Left kidney (tissue), 8 donors: ENCODE measurements at places on chromosomes 2 and 18. TPM values are rescaled to one million over a fixed set of nuclear protein-coding genes. Genes with fewer than 3 reads are reported as not detected.

- DNase-seq, result no peak
Measured at GRCh38 chr2:224969633-224970260, 72.5 kb downstream of the DOCK10 start.

DNA sequence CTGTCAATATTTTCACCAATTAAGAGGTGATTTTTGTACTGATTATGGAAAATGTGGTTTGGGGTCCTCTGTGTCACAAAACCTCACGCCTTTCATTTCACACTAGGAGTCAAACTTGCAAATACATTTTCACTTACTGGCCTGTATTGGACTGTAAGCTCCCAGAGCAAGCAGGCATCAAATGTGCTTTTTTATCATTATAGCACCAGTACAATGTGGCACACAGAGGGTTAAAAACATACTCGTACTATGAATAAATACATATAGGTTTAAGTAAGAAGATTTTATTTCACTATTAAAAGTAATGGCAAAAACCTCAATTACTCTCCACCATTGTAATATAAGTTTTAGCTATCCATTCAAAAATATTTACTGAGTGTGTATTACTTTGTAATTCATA is 56.7 kb downstream of the ABCB11 start:
- no peak for DNase-seq

DNA sequence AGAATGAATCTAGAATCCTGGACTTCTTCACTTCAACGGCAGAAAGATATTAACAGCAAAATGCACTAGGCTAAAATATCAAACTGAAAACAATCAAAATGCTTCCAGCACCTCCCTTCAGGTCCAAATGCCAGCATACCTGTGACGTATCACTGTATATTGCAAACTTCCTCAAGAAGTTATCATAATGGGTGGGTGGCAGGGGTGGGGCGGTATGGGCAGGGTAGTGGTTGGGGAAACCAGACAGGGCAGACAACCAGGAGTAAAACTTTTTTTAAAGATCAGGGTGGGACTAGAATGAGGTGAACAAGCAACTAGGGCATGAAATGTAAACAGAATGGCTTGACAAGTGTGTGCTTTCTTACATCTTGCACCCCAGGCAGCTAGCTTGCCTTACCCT is 140.9 kb downstream of the SATB2 start:
- no peak for DNase-seq

GRCh38 chr18:26902291-26902690 is 36.8 kb upstream of the AQP4 start:
- DNase-seq, result no peak

GRCh38 chr2:23753291-23754010 is 173.5 kb downstream of the ATAD2B start:
- DNase-seq, result no peak

GRCh38 chr2:232013701-232014353 is 52.3 kb downstream of the DIS3L2 start:
- no peak for DNase-seq

DNA sequence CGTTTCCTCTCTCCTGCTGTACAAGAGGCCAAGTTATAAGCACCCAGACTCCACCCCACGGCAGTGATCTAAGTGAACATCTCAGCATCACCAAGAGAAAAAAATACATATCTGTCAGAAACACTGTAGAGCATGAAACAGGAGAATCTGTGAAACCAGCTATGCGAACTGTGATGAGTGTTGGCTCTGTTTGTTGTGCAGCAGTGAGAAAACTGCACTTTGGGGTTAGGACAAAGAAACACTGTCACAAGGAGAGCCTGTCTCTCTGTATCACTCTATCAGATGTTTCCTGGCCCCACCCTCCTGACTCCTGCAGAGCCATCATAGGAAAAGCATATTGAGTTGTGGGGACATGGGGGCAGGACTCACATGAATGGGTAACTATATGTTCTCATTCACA is 87.1 kb downstream of the LAMA3 start:
- DNase-seq, result no peak

DNA sequence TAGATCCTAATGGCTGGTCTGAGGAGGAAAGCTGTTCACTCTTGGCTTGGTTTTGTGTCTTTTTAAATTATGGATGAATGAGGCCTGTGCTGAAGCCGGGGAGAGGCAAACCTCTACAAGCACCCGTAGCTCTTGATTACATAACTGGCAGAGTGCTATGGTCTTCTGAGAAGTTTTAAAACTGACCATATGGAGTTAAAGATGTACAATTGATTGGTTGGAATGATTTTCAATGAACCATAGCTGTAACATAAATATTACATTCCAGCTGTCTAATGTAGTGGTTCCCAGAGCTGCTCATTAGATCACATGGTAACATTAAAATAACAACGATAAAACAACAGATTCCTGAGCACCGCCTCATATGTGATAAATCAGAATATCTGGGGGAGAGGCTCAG is 71.1 kb upstream of the MAP4K3 start:
- no peak for DNase-seq

DNA sequence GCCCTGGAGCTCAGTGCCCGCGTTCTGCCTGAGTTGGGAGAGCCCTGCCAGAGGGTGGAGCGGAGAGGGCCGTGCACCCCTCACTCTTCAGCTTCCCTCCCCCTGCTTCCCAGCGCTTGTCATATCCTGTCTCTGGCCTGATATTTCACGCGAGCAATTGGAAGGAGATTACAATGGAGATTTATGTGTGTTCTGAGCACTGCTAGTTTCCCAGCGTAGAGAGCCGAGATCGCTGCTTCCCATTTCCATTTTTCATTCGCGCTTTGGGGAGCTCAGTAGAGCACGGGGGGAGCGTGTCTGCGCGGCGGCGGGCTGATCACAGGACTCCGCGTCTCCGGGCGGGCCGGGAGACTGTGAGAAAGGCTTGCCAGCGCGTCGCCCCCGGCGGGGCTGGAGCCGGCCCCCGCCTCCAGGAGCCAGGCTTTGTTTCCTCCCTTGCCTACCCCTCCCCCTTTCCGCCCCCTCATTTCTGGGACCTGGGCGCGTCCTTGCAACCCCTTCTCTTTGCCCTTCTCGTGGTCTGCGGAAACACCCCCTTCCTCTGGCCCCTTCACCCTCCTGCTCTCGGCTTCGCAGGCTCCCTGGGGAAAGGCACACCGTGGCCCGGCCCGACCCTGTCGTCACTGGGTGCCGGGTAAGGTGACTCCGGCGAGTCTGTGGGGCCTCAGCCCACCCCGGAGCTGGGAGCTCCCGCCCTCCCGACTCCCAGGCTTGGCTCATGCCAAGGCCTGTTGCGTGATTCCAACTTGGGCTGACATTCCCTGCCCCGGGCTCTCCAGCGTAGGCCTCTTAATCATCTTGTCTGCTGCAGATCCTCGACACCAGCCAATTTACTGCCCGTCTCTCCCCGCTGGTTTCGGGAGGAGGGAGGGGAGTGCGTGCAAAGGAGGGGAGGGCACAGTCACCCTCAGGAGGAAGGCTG is 5.8 kb downstream of the DLX2 start:
- no peak for DNase-seq

The VIT gene
- polyA plus RNA-seq, result 0.13 TPM

The CLEC4F gene
- polyA plus RNA-seq, result 0.12 TPM

The ABCG5 gene
- 0.63 TPM for polyA plus RNA-seq
